ENCODE measurements at places on chromosomes 16 and 17. TPM values are rescaled to one million over a fixed set of nuclear protein-coding genes. Genes with fewer than 3 reads are reported as not detected.

SPOP gene
- total RNA-seq = 35.7 TPM

CNTNAP1 gene
- 2.6 TPM for total RNA-seq

CHD9NB gene
- not detected for total RNA-seq

TCAP gene
- total RNA-seq = 10.1 TPM

ENPP7 gene
- total RNA-seq = not detected

APOBR gene
- not detected for total RNA-seq

CCL18 gene
- not detected for total RNA-seq

KRT20 gene
- not detected for total RNA-seq

CDH8 gene
- 38.7 TPM for total RNA-seq

MRPL38 gene
- total RNA-seq = 38.2 TPM

ZFP1 gene
- total RNA-seq = 12.0 TPM

HP gene
- total RNA-seq = not detected

CAPNS2 gene
- total RNA-seq = not detected

Data from myocyte (in vitro differentiated cells).